Cardiac muscle cell (in vitro differentiated cells and primary cell): ENCODE measurements at places on chromosomes 2 and 18. TPM values are rescaled to one million over a fixed set of nuclear protein-coding genes. Genes with fewer than 3 reads are reported as not detected.

DNA sequence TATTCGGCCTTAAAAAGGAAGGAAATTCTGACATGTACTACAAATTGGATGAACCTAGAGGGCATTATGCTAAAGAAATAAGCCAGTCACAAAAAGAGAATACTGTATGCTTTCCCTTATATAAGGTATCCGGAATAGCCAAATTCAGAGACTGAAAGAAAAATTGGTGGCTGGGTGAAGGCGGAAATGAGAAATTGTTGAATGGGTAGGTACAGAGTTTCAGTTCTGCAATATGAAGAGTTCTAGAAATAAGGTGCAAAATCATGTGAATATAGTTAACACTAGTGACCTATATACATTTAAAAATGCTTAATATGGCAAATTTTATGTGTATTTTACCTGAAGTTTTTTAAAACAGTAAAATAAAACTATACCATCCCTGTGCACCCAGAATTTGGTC lies 43.1 kb downstream of the RMP24 start:
- H3K4me3 ChIP-seq: no peak overlapping the region
- H3K27ac ChIP-seq: no peak overlapping the region
- DNase-seq: no peak

DNA sequence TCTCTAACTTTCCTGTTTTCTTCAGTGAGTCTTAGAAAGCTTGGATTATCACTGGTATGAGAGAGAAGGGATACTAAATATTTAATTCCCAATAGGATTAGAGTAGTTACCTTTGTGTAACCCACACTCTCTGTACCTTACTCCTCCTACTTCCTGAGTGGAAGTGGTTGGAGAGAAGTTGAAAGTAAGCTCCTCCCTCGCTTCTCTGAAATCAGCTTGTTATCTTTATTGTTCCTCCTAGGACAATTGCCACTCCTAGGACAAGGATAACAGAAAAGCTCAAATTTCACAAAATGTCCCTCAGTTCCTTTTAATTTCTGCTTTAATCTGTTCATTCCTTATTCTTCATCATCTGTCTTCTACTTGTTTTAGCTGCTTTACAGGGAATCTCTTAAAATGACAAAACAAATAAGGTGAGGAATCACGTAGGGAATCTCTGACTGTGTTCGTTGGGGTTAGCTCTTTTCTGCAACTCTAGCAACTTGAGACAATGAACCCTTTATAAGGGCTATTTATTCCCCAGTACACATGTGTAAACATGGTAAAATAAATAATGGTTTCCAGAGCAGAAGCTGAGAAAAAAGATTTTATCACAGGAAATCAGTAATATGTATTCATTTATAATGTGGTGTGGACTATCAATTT lies 8.6 kb downstream of the ITPRID2 start:
- peaks cover 12% of the 10 kb centered on the region for H3K4me1 ChIP-seq
- no peaks in the 10 kb centered on the region for H3K27me3 ChIP-seq

The UGT1A5 gene
- polyA plus RNA-seq: not detected in 2 replicates

DNA sequence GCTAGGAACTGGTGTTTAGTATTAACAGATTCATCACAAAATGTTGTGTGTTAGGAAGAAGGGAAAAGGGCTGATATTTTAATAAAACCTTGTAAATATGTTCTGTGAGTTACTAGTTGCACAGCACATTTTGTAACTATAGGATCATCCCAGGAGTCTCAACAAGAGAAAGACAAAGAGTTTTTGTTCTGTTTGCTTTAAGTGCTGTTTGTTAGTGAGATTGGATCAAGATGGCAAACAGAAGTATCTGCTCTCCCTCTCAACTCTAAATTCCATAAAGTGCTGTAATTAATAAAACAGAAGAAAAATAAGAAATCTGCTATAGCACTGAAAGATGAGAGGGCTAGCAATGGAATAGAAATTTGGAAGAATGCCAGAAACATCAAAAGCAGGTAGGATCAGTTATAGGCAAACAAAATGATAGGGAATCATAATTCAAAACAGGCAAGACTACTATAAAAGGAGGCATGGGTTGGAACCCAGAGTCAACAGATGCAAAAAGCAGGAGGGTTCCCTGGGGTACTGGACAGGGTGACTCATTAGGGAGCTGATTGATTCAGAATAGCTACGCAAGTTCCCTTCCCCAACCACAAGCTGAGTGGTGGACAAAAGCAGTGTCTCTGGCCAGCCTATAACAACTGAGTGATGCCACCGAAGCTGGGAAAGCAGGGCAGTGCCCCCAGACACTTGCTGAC lies 75.8 kb downstream of the DYNC1I2 start:
- peak; percentile 45 for DNase-seq
- H3K27ac ChIP-seq: no peak overlapping the region
- H3K27me3 ChIP-seq: no peaks in the 10 kb centered on the region
- no peaks in the 10 kb centered on the region for H3K4me1 ChIP-seq
- no peaks in the 10 kb centered on the region for H3K36me3 ChIP-seq

- H3K36me3 ChIP-seq: no peaks in the 10 kb centered on the region
- H3K4me3 ChIP-seq: no peak overlapping the region
- H3K27ac ChIP-seq: peak overlapping the region; percentile 30
- peaks cover 4% of the 10 kb centered on the region for H3K4me1 ChIP-seq
Observed at GRCh38 chr2:203783496-203784203, 77.2 kb downstream of the CD28 start.

The IL1F10 gene
- not detected in 2 replicates for polyA plus RNA-seq

DNA sequence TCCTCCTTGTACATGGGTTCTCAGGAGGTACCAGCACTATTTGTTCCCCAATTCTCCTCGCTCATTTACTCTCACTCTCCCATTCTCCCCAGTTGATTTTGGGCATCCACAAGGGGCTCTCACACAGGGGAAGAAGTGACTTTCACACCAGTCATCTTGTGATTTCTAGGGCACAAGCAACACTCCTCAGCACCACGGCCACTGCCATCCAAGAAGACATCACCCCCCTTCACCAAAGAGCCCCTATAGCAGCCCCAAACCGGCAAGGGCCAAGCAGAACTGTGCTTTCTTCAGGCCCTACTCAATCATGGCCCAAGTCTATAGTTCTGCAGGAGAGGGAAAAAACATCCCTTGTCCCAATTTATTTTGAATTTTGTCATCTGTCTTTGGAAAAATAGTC lies 209.2 kb upstream of the ARL4C start:
- H3K4me3 ChIP-seq: no peak overlapping the region
- H3K4me1 ChIP-seq: no peaks in the 10 kb centered on the region
- no peaks in the 10 kb centered on the region for H3K36me3 ChIP-seq
- no peak overlapping the region for H3K27ac ChIP-seq
- H3K27me3 ChIP-seq: no peaks in the 10 kb centered on the region
- no peak for DNase-seq

The DPP10 gene
- polyA plus RNA-seq: 0.61 and 1.1 TPM in 2 replicates

DNA sequence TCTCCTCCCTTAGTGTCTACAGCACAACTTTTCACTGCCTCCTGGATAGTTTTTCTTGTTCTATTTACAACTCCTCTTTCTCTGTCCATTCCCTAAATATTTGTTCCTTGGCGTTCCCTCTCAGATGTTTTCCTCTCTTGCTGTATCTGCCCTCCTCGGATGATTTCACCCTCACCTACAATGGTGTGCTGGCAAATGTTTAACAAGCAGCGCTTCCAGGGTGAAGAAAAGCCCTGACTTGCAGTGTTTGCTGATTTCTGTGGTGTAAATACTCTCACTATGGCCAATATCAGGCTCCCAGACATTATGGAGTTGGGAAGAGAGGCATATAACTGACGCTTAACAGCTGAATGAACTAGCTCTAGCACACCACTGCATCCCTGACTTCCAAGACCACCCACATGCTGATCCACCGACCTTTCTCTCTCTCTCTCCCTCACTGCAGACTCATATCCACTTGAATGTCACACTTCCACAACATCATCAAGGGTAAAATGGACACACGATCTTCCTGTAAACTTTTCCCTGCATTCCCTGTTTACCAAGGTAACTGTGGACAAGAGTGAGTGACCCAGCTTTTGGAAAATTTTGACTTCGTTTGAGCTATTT lies 31.5 kb upstream of the SPTBN1 start:
- no peak overlapping the region for H3K4me3 ChIP-seq
- no peaks in the 10 kb centered on the region for H3K27me3 ChIP-seq
- no peak for DNase-seq
- H3K27ac ChIP-seq: no peak overlapping the region
- no peaks in the 10 kb centered on the region for H3K36me3 ChIP-seq
- no peaks in the 10 kb centered on the region for H3K4me1 ChIP-seq

GRCh38 chr2:26621469-26622199 lies 19.5 kb downstream of the CIB4 start:
- H3K36me3 ChIP-seq: no peaks in the 10 kb centered on the region
- H3K4me3 ChIP-seq: no peak overlapping the region
- peaks cover 6% of the 10 kb centered on the region for H3K27me3 ChIP-seq
- H3K27ac ChIP-seq: no peak overlapping the region

- H3K27ac ChIP-seq: no peak overlapping the region
- no peaks in the 10 kb centered on the region for H3K4me1 ChIP-seq
- H3K4me3 ChIP-seq: no peak overlapping the region
Observed at GRCh38 chr18:40987581-40987980, 967.5 kb upstream of the PIK3C3 start.

The KCNE4 gene
- polyA plus RNA-seq: 0.71 TPM in 1 of 2 replicates, not detected in the other

GRCh38 chr2:201118961-201119854 lies 3.2 kb downstream of the CFLAR start:
- no peaks in the 10 kb centered on the region for H3K4me1 ChIP-seq
- DNase-seq: peak; percentile 25
- peak overlapping the region; percentile 63 for H3K27ac ChIP-seq
- no peaks in the 10 kb centered on the region for H3K27me3 ChIP-seq

The METTL4 gene
- 5.6 and 11.7 TPM in 2 replicates for polyA plus RNA-seq

GRCh38 chr2:148515120-148515519 lies 129.4 kb upstream of the EPC2 start:
- no peak for DNase-seq
- no peaks in the 10 kb centered on the region for H3K4me1 ChIP-seq
- H3K27ac ChIP-seq: no peak overlapping the region
- no peaks in the 10 kb centered on the region for H3K36me3 ChIP-seq
- H3K4me3 ChIP-seq: no peak overlapping the region

The ANO7 gene
- polyA plus RNA-seq: 2.7 and 3.4 TPM in 2 replicates

- no peak overlapping the region for H3K27ac ChIP-seq
- no peaks in the 10 kb centered on the region for H3K4me1 ChIP-seq
- DNase-seq: no peak
- H3K36me3 ChIP-seq: no peaks in the 10 kb centered on the region
- no peaks in the 10 kb centered on the region for H3K27me3 ChIP-seq
- no peak overlapping the region for H3K4me3 ChIP-seq
Observed at GRCh38 chr18:57784034-57784800, 18.9 kb downstream of the ATP8B1 start.

DNA sequence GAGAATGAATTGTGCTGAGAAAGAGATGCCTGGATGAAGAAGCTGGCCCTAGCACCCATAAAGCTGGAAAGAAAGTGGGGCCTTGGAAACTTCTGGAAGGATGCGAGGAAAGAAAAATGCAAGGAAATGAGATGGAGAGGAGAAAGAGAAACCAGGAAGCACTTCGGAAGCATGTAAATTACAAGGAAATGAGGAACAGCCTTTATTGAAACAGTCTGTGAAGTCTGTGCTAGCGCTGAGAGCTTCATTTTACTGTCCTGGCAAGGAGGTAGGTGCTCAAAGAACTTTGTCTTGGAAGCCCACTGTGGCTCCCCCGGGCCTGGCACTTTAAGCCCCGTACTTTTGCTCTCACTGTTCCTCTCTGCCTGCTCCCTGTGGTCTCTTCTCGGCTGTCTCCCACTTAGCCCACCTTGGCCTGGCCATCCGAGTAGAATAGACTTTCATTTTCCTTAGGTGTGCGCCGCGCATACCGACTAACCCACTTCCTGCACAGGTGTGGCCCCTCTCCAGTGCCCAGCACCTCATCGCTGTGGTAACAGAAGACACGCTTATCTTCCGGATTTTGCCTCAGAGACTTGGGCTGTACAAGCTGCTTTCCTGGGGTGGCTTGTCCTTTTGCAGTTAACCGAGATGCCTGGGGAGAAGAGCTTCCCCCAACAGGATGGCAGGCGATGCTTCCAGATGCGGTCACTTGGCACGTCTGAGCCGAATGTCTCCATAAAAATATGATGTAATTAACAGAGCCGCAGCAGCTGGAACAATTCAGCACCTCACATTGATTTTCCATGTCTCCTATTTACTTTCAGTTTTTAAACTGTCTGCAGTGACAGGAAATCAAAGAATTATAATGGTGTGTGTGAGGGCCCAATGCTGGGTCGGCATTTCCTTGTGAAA lies 199.6 kb downstream of the HRH4 start:
- H3K4me1 ChIP-seq: peaks cover 17% of the 10 kb centered on the region
- no peak overlapping the region for H3K27ac ChIP-seq
- no peak overlapping the region for H3K4me3 ChIP-seq
- H3K36me3 ChIP-seq: no peaks in the 10 kb centered on the region
- no peak for DNase-seq

- H3K36me3 ChIP-seq: no peaks in the 10 kb centered on the region
- peaks cover 51% of the 10 kb centered on the region for H3K4me1 ChIP-seq
- H3K27me3 ChIP-seq: peaks cover 3% of the 10 kb centered on the region
- no peak overlapping the region for H3K27ac ChIP-seq
- peak; percentile 20 for DNase-seq
Observed at GRCh38 chr2:217429981-217430500, 570.2 kb upstream of the TNP1 start.

DNA sequence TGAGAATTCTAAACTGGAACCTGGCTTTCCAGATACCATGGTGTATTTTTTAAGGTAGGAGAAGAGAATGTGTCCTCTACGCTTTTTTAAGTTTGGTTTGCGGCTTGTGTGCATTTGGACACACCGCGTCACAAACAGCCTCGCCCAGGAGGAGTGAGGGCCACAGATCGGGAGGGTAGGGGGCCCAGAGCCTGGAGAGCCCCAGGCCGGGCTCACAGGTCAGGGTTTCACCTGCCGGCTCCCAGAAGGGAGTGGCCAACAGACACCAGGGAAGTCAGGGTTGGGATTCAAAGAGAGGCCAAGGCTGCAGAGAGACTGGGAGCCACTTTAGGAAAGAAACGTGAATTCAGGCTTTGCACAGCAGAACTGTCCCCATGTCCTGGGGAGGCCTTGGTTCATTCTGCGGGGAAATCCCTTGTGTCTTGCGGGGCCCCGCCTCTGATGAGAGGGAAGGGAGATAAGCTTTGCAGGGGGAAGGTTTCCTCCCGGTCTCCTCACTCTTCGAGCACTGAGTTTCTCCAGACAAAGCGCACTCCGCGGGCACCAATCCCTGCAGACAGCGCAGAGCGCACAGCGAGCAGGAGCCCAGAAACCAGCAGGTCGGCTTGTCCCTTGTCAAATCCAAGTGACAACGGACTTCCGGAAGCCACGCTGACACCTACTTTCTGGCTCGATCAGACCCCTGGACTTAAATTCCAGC lies 2.0 kb upstream of the TUBB6 start:
- no peak overlapping the region for H3K4me3 ChIP-seq
- H3K36me3 ChIP-seq: peaks cover 2% of the 10 kb centered on the region
- peaks cover 40% of the 10 kb centered on the region for H3K4me1 ChIP-seq
- peak; percentile 42 for DNase-seq
- H3K27me3 ChIP-seq: no peaks in the 10 kb centered on the region
- H3K27ac ChIP-seq: peak overlapping the region; percentile 13

DNA sequence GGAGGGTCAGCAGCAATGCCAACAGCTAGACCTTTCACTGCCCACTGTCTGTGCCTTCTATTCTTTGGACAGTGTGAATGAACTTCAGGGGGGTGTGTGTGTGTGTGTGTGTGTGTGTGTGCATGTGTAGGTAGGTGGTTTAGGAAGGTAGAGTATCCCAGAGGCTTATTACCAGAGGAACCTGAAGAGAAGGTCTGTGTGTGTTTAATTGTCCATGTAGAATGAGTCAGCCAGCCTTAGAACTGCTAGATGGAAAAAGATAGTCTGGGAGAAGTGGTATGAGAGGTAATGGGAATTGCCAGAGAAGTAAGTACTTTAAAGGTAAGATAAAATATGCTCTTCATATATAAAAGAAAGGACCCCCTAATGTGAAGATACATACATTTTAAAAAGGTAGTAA lies 522.2 kb downstream of the PIK3C3 start:
- H3K4me3 ChIP-seq: no peak overlapping the region
- no peak for DNase-seq
- peaks cover 8% of the 10 kb centered on the region for H3K4me1 ChIP-seq
- no peaks in the 10 kb centered on the region for H3K27me3 ChIP-seq
- no peaks in the 10 kb centered on the region for H3K36me3 ChIP-seq

The DUSP19 gene
- polyA plus RNA-seq: 2.7 and 3.7 TPM in 2 replicates
